Astrocyte of the spinal cord (primary cell): ENCODE measurements at places on chromosomes 11 and 22.

DNA sequence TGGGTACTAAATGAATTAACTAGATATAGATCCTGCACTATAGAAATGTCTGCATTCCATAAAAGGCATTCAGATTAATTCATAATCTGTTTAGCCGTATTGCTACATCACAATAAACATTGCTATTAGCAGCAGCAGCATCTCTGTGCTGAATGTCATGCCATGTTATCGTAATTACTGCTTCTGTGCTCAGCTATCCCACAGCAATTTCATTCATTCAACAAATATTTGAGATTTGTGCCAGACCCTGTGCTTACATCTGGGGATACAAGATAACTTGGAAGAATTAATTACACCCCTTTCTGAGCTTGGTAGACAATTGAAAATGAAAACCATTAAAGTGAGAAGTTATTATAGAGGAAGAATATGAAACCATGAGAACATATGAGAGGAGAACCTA lies 185.8 kb upstream of the C11orf87 start:
- no peak for DNase-seq

- peak; percentile 92 for DNase-seq
Measured at GRCh38 chr11:10329935-10330334, 25.1 kb downstream of the ADM start.

DNA sequence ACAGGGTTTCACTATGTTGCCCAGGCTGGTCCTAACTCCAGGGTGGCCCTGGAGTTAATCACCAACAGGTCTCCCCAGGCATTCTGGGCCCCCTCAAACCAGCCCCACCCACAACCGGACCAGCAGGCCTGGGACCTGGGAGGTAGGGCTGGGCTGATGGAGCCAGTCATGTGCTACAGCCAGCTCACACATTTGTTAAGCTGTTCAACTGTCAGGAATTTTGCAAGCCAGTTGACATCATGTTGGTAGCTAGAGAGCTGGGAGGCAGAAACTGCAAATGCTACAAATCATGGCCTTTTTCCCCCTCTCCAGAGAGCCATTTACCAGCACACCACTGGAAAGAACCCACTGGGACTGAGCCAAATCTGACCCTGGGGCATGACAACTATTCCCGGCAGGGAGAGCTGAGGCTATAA lies 6.8 kb downstream of the ARHGAP1 start:
- peak; percentile 40 for DNase-seq

DNA sequence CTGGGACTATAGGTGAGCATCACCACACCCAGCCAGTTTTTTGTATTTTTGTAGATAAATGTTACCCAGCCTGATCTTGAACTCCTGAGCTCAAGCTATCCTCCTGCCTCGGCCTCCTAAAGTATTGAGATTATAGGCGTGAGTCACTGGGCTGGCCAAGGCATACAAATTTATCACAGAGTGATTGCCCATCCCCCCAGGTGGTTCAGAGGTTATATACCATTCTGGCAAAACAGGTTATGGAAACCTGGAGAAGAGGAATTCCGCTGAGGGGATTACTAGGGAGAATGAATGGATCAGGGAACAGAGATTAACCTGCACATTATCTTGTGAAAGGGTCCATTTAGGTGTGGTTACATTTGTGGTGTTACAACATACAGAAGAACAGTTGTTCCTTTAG lies 8.1 kb downstream of the ATG13 start:
- DNase-seq = no peak

DNA sequence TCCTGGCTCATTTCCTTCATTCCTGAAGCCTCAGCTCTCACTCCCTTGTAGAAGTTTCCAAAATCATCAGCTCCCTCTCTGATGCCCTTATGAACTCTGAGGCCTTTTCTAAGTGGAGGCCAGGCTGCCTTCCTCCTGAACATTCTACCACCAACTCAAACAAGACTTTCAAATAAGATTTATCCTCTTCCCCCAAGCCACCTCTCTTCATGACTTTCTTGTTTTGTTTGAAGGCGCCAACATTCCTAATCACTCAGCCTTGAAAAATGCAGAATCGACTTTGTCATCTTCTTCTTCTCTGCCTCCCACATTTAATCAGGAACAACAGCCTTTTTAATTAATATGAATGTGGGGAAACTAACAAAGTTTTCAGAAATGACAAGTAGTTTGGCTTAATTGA lies 927.9 kb downstream of the OPCML start:
- DNase-seq = peak; percentile 52

DNA sequence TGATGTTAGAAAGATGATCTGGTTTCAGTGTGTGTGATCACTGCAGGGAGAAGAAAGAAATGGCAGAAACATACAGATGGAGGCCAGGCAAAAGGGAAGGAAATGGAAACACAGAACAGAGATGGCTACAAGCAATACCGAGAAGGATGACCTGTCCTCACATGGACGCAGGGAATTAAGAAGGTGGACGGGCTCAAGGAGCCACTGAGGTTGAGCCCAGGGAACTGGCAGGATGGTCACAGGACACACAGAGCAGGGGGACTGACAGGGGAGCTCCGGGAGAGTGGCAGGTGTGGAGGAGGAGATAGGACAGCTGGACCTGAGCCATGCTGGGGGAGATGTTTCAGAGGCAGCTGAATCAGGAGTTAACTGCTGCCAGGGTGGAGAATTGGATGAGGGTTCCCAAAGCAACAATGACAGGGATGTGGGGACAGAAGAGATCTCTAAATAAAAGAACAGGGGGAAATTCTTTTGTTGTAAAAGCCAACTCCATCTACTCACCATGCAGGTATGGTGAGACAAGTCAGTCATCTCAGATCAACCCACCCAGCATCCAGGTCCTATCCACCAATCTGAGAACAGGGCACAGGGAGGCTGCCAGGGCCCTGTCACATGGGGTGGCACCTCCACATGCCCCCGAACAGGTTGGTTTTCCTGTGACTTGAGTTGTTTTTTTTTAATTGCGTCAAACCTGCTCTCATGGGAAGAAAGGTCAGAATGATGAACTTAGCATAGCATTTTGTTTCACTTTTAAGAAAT lies 26.3 kb downstream of the KLHL22 start:
- DNase-seq = no peak

- no peak for DNase-seq
Measured at GRCh38 chr11:45518141-45518832, 147.1 kb downstream of the CHST1 start.

DNA sequence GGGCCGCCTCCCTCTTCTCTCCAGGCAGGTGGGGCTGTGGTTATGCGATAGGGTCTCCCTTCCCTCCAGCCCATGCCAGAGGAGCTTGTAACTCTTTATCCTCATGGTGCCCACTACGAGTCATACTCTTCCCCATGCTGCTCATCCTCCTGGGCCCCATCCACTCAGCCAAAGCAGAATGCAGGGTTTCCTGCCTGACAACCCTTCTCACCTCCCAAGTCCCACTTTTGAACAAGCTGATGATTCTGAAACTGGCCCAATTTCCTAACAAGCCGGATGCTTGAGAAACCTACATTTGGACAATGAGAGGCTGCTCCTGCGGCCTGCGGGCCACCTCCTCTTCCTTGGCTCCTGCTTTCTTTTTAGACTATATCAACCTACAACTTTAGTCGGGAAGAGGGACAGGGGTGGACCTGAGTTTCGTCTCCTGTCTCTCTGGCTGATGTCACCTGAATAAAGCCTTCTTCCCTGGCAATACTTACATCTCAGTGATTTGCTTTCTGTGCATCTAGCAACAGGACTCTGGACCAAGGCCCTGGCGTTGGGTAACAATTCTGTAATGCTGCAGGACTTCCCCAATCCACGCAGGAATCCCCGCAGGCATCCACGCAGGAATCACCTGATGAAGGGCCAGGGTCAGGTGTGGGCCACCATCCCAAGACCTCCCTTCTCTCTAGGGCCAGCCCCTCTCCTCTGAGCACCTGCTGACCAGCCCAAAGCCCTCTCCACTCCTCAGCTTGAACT lies 1.5 kb upstream of the NDUFS8 start:
- DNase-seq = no peak

GRCh38 chr11:86593833-86594232 lies 78.6 kb downstream of the ME3 start:
- DNase-seq = no peak

- DNase-seq = no peak
Measured at GRCh38 chr11:877565-877964, 33.0 kb downstream of the CHID1 start.

- peak; percentile 96 for DNase-seq
Measured at GRCh38 chr11:78801161-78801884, 226.7 kb upstream of the NARS2 start.

DNA sequence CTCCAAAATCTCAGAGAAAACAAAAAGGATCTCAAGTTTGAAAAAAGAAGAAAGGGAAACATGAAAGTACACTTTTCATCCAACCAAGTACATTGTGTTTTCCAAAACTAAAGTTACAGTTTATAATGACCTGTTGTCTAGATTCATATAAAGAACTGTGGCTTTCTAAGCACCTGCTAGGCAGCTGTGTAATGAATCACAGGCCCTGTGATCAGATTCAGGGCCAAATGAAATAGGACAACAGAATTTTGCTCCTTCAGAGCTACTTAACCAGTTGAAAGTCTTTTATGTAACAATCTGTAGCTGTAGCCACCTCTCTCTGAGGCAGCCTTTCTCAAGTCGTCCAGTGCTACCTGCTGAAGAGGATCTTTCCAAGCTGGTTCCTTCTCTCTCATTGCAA lies 960.0 kb upstream of the RAG2 start:
- DNase-seq = peak; percentile 1

- no peak for DNase-seq
Measured at GRCh38 chr11:82521427-82521826, 212.2 kb downstream of the FAM181B start.

- no peak for DNase-seq
Measured at GRCh38 chr22:30276039-30276438, 9.4 kb upstream of the OSM start.

GRCh38 chr11:70251659-70252321 lies 18.7 kb upstream of the PPFIA1 start:
- no peak for DNase-seq

- DNase-seq = no peak
Measured at GRCh38 chr11:118621784-118622375, 14.5 kb downstream of the PHLDB1 start.

GRCh38 chr11:48161951-48162884 lies 54.4 kb upstream of the OR4B1 start:
- DNase-seq = no peak

- peak; percentile 57 for DNase-seq
Measured at GRCh38 chr11:111604392-111605009, 2.3 kb downstream of the SIK2 start.

DNA sequence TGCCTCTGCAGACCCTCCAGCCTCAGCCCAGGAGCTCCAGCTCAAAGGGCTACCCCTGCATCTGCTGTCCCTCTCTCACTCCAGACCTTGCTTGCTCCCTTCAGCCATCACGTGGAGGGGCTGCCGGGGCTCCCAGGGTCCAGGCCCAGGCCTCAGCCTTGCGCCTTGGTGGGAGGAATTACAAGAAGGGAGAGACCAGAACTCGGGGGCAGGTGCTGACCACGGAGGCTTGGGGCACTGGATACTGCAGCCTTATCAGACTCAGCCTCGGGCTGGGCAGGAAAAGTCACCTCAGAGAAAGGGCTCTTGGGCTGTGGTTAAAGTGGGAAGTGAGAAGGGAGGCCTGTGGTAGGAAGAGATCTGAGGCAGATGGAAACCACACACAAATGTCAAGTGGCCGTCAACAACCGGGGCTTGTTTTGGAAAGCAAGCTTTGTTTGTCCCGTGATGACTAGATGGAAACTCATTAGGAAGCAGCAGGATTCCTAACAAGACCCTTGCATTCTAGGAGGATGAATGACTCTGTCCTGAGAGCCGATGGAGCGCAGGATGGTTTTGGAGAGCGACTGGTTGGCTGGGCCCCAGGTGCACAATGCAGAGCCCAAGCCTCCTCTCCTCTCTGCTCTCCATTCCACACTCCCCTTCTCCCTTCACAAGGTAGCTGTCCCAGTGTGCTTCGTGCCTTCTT lies 1321.7 kb downstream of the TBC1D22A start:
- no peak for DNase-seq

DNA sequence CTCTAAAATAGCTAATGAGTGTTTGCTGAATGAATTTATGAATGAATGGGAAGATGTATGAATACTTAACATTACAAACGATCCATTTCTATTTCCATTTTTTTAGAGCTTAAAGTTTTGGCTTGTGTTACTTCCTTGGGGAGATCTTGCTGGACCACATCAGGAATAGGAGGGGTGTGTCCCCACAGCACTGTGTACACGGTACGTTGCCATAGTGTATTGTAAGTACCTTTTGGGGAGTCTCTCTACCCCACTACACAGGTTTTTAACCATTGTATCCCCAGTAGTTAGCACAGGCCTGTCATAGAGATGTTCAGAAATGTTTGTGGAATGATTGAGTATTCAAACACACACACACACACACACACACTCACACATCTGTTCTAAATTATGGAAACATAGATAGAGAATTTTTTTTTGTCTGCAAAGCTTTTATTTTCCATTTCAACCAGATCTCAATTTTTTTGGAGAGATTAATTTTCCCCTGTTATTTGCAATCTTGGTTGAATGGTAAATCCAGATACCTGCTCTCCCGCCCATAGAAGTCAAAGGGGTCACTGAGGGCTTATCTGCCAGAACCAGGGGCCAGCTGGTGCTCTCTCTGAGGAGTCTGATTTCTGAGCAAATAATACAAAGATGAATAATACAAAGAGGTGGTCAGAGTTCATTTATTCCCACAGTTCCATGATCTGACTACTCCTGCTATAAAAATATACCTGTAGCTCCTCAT lies 471.0 kb downstream of the INSC start:
- no peak for DNase-seq

DNA sequence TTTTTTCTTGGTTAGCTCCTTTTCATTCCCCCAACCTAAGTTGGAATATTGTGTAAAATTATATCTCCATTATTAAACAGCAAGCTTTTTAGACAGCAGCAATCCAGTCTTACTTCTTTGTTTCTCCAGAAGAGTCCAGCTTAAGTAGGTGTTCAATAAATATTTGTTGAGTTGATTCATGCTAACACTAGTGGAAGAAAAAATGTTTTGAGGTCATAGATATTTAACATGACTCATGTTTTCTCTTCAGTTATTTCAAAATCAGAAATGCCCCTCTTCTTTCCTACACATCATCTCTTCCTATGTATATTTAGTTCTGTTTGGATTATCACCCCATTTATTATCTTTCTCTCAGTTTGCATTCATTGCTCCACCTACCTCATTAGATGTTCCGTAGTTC lies 20.3 kb downstream of the CCDC83 start:
- peak; percentile 48 for DNase-seq

DNA sequence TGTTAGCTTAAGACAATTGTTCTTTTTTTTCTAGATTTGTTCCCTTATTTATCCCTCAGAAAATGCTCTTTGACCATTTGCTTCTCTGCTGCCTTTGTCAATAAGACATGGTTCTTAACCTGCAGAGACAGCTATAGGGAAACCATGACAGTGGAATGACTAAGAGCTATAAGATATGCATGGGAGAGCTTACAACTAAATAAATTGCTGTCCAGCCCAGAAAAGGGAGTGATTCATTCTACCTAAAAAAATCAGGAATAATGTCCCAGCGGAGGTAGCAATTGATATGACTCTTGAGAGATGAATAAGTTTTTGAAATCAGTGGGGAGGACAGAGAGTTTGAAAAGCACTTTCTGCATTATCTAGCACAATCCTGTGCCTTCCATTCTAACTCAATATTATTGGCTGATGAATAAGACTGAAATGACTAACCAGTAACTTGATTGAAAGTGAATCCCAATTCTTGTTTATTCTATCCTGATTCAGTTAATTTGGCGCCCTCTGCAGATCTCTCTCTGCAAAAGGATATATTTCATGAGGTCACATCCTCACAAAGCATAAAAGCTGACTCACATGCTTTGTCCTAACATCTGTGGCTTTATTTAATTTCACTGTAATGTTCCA lies 680.5 kb upstream of the API5 start:
- DNase-seq = peak; percentile 21
